ENCODE measurements at places on chromosomes 16 and 17.

DNA sequence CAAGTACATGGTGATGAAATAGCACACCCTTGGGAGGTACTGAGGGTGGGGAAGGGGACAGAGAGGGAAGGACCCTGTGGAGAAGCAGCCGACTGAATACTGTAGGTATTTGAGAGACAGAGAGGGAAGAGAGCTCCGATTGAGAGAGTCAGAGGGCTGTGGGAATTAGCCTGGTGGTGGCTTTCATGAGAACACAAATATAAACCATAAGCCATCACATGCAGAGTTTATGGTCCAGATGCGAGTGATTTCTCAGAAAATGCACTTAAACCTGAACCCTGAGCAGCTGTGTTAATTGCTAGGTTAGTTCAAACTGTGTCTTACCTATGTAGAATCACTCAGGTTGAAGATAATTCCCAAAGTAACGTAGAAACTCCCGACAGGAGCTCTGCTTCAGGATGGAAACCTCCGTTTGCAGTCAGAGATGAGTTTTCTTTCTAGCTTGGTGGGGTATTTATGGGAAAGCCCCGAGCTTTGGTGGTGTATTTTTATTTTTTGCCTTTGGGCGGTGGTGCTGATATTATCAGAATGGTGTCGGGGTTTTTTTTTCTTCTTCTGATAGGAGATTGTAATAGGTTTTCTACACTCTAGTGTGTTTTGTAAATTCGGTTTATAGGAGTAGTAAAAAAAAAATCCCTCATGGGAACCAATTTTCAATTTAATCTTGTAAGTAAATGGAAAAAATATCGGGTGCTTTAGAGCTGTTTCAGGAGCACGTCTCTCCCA lies 184.9 kb upstream of the CACNG5 start:
- no peak for DNase-seq

DNA sequence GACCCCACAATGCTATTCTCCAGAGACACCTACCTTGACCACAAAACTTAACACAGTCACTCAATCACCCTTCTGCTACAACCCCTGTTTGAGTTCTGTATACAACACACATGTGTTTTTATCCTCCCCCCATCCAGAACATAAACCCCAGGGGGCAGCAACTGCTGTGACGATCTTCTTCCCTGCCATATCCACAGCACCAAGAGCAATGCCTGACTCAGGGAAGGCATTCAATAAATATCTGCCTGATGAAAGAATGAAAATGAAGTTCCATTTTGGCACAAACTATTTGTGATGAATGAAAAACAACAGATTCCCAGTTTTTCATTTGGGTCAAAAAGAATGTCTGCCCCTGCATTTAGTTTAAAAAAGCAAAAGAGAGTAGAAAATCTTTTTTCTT lies 27.0 kb downstream of the ASIC2 start:
- DNase-seq = no peak

- DNase-seq = no peak
These were observed 17.6 kb downstream of the CLUAP1 start for GRCh38 chr16:3518292-3518985.

GRCh38 chr17:1003972-1004768 lies 7.2 kb downstream of the TIMM22 start:
- DNase-seq = no peak

DNA sequence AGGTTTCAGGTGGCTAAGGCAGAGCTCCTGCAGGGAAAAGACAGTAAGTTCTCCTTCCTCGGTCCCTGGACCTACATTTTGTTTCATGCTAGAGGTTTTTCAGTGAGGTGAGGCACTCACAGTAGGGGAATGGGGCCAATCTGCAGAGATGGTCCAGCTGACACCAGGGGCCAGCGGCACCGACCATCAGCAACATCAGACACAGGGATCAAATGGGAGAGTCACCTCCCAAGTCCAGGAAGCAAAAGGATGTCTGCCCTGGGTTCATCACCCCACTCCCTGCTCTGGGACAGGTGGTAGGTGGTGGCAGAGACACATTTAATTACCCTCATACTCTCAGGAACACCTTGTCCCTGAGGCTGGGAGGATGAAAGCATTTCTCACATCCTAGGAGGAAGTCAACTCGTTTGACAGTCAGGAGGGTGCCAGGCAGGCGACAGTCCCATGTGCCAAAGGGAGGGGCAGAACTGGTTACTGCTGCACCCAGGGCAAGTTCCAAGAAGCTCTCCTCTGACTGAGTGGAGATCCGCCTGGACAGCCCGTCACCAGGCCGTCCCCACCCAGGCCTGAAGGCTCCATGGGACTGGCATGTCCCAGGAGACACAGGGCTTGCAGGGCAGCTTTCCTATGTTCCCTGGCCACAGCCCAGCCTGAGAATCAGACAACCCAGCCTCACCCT lies 19.2 kb downstream of the ATP6V0D1 start:
- no peak for DNase-seq

GRCh38 chr17:61443475-61443882 lies 8.7 kb upstream of the TBX4 start:
- no peak for DNase-seq

GRCh38 chr16:20614186-20615141 lies 38.3 kb upstream of the ACSM2B start:
- DNase-seq = no peak

GRCh38 chr17:65990593-65990992 lies 201.3 kb downstream of the CEP112 start:
- no peak for DNase-seq

DNA sequence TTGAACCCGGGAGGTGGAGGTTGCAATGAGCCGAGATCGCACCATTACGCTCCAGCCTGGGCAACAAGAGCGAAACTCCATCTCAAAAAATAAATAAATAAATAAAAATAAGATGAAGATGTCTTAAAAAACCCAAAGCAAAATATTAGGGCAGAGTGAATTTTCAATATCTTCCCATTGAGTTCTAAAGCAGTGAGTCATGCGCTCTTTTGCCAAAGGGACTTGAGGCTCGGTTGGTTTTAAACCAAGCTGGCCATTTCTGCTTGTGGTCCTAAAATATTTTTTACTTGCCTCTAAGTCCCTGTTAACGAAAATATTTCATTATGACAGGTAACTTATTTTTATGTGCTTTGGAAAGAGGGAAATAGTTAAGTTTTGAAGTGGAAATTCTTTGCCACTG lies 4.7 kb downstream of the PAFAH1B1 start:
- no peak for DNase-seq

DNA sequence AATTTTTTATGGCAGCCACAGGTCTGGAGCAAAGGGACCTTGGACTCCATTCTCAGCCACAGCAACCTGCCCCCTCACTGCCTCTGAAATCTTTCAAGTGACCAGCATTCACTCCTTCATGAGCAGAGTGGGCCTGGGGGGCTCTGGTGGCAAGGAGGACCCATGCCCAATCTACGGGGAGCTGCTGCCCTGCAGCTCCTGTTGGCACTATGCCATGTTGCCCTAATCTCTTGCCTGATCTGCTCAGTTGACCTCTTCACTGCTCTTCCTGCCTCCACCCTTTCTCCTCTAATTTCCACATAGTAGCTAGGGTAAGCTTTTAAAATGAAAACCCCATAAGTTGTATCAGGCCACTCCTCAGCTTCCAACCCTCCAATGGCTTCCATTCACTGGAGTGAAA lies 2.9 kb upstream of the PRKCB start:
- DNase-seq = no peak

GRCh38 chr17:58368860-58369213 lies 16.8 kb upstream of the SUPT4H1 start:
- DNase-seq = no peak

DNA sequence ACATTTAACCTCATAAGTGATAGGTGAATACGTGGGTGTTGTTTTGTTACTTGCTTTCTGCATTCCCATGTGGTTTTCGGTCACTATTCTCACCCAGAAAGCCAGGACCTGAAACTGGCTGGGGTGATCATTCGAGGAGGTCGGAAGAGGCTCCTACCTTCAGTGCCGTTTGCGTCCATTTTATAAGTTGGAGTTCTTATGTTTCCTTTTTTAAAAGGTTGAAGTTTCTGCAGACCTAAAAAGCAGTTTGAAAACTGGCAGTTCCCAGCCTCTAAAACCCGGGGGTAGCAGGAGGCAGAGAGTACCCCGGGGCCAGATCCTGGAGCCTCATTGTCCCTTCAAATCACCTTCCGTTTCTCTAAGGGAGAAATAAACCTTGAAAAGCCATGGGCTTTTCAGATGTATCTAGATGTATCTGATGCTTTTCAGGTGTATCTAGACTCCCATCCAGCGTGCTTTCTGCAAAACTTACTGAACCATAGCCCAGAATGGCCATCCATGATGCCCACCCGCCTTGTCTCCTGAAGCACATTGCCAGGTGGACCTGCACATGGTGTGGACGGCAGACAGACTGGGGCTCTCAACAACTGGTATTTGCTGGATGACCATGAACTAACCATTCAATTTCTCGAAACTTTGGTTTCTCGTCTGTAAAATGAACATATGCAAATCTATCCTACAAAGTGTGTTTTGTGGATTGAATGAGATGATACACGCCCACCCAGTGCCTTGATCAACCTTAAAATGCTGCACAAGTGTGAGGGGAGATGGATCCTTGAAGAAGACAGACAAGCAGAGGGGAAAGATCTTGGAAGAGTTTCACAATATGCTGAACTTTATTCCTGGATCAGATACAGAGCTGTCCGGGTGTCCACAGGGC lies 1.3 kb downstream of the NLRC5 start:
- DNase-seq = no peak

GRCh38 chr16:15665107-15665506 lies 15.1 kb downstream of the NDE1 start:
- no peak for DNase-seq

DNA sequence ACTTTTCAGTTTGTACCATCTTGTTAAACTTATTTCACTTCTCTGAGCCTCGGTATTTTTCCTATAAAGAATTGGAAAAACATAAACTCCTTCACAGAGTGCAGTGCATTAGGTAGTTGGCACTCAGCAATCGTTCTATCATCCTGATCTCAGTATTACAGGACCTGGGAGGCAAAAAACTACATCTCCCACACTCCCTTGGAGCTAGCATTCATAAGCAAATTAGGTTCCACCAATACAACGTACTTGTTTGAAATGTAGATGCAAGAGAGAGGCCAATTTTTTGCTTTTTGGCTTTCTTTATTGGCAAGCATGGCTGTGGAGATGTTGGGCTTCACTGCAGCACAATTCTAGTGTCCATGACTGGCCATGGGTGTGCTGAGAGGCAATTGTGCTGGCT lies 285.2 kb downstream of the CA10 start:
- DNase-seq = no peak

- no peak for DNase-seq
These were observed 1.2 kb downstream of the PRR14 start for GRCh38 chr16:30652005-30652296.

GRCh38 chr16:982145-983043 lies 824 bp downstream of the SOX8 start:
- DNase-seq = no peak

Measured in activated T-helper 1 cell treated with anti-CD3 and anti-CD28 coated beads, Interleukin-2, amount 50 U/mL, for 16 hours (primary cell).